Stimulated activated naive CD8-positive, alpha-beta T cell treated with anti-CD3 and anti-CD28 coated beads, Interleukin-15, amount 100 ng/mL, for 72 hours (primary cell): ENCODE measurements at places on chromosomes 2 and 18.

GRCh38 chr2:17804358-17804757 is 11.9 kb upstream of the MSGN1 start:
- no peak for DNase-seq

- DNase-seq, result no peak
These were observed 77.9 kb upstream of the PHLPP1 start for GRCh38 chr18:62637403-62637802.

- DNase-seq, result no peak
These were observed 188.5 kb downstream of the TPGS2 start for GRCh38 chr18:36640021-36640952.

- no peak for DNase-seq
These were observed 69.6 kb downstream of the CLHC1 start for GRCh38 chr2:55162284-55163006.

- DNase-seq, result no peak
These were observed 6.4 kb downstream of the ADCYAP1 start for GRCh38 chr18:911025-911424.

GRCh38 chr2:25098056-25098455 is 56.2 kb downstream of the EFR3B start:
- DNase-seq, result no peak

DNA sequence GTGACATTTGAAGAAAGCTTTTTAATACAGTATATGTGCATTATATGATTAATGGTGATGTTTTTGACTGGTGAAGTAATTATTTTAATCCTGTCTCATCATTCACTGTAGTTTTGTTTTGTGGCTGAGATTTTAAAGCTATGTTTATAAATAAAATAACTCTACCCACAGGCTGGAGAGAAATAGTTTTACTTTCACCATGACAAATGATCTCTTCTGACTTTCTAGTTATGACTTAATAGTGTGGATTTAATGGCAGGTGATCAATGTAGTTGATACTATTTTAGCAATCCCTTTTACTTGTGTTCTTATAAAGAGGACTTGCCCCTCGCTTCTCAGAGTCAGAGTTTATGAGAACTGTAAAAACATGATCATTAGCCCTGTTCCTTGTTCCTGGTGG is 289.5 kb upstream of the SIX3 start:
- no peak for DNase-seq

DNA sequence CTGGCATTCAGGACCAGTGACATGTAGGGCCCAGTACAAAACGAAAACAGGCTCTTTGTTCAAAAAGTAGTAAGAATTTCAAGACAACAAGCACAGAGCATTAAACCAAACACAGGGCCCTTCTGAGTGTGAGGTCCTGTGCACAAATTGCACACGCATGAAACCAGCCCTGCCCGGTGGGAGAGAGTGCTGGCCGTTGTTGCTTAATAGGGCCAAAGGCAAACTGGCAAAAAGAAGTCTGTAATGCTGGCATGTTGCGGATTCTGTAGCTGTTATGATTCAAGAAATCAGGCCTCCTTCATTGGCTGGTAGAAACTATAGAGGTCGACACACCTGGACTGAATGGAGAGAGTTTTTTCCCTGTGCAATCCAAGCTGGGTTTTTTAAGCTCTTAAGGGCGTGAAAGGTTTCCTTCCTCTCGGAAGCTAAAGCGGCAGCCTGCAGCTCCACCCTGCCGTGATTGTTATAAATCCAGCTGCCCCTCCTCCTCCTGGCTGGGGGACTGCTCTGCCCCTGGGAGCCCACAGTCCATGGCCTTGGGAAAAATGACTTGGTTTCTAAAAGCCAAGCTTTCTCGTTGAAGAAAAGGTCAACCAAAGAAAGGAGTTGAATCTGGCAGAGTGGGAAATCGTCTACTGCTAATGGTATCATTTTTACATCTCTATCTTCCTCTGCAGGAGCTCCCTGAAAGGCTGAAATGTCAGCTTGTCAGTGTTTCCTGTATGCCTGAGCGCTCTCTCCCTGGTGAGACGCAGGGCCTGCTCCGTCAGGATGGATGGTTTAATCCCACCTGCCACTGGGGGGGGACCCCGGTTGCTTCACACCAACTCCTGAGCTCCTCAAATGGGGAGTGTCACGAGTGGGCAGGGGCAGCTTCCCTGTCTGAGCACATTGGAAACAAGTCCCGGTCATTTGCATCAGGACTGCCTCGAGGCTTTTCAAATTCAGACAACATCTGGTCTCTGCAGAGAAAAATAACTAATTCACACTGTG is 143.6 kb downstream of the ALPK2 start:
- no peak for DNase-seq

DNA sequence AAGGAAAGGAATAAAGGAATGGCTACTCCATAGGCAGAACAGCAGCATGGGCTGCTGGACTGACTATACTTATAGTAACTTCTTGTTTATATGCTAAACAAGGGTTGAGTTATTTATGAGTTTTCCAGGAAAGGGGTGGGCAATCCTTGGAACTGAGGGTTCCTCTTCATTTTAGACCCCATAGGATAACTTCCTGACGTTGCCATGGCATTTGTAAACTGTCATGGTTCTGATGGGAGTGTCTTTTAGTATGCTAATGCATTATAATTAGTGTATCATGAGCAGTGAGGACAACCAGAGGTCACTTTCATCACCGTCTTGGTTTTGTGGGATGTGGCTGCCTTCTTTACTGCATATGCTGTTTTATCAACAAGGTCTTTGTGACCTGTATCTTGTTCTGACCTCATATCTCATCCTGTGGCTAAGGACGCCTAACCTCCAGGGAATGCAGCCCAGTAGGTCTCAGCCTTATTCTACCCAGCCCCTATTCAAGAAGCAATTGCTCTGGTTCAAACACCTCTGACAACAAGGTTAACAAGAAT is 98.6 kb upstream of the CABLES1 start:
- DNase-seq, result no peak

DNA sequence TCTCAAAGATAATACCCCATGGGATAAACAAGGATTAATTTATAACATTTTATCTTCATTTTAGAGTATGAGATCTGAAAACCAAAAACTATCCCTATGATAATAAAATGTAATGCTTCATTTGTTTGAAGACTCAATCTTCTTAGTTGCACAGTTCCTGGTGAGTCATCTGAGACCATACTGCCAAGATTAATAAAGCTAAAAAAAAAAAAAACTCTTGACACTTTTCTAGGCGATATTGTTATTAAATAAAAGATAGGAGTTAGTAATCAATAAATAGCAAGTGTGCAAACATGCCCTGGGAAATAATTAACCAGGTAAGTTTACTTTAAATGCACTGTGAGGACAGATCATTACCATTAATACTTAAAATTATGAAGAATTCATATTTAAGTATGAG is 83.9 kb downstream of the RPE start:
- DNase-seq, result no peak

DNA sequence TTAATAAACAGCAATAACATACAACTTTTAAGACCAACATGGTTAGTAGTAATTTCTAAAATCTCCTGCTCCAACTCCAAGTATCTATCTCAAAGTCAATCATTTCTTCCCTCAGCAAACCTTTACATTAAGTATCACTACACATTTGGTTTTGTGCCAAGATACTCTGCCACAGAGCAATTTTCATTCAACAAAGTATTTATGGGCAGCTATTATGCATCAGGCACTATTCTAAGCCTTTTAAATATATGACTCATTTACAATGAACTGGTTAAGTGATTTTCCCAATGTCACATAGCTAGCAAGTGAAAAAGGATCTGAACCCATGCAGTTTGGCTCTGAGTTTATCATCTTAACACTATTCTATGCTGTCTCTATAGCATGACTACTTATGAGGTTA is 264.3 kb downstream of the NOL4 start:
- DNase-seq, result no peak
